ENCODE measurements at places on chromosomes 2 and 18. TPM values are rescaled to one million over a fixed set of nuclear protein-coding genes. Genes with fewer than 3 reads are reported as not detected.

The SERPINB3 gene
- 7.3 TPM for total RNA-seq

- DNase-seq = no peak
These were observed 31.6 kb downstream of the TANC1 start for GRCh38 chr2:159000072-159000471.

GRCh38 chr18:34710934-34711333 lies 836 bp downstream of the DTNA start:
- DNase-seq = no peak

- no peak for DNase-seq
These were observed 309.4 kb downstream of the PTPRM start for GRCh38 chr18:7876354-7877104.

DNA sequence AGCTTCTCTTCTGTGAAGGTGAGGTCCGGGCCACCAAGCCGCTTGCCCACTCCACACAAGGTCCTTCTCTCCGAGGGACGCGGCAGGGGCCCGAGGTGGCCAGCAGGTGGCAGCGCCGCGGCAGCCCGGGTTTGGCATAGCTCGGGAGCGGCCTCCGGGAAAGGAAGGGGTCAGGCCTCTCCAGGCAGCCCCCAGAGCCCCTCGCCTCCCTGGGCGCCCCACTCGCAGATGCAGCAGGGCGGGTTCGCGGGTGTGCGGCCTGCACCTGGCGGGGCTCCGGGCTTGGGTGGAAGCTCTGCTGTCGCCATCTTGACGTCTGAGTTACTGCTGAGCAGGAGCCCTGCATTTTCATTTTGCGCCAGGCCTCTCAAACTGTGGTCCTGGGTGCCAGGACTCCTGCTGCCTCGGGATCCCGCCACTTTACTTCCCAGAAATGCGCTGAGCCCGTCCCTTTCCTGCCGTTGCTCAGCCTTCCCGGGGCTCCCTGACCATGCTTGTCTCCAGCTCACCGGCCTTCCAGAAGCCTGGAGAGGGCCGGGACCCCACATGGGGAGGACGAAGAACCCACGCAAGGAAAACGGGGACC lies 18.6 kb upstream of the NCL start:
- peak; percentile 36 for DNase-seq

GRCh38 chr2:15265889-15266288 lies 295.2 kb downstream of the NBAS start:
- no peak for DNase-seq

GRCh38 chr2:110829413-110830146 lies 97.2 kb downstream of the ACOXL start:
- DNase-seq = no peak

Data from lower leg skin (tissue), 4 donors.